ENCODE measurements at places on chromosomes 6 and 20. TPM values are rescaled to one million over a fixed set of nuclear protein-coding genes. Genes with fewer than 3 reads are reported as not detected.

- no peak for DNase-seq
These were observed 272.6 kb downstream of the TMEM242 start for GRCh38 chr6:157050537-157051265.

DNA sequence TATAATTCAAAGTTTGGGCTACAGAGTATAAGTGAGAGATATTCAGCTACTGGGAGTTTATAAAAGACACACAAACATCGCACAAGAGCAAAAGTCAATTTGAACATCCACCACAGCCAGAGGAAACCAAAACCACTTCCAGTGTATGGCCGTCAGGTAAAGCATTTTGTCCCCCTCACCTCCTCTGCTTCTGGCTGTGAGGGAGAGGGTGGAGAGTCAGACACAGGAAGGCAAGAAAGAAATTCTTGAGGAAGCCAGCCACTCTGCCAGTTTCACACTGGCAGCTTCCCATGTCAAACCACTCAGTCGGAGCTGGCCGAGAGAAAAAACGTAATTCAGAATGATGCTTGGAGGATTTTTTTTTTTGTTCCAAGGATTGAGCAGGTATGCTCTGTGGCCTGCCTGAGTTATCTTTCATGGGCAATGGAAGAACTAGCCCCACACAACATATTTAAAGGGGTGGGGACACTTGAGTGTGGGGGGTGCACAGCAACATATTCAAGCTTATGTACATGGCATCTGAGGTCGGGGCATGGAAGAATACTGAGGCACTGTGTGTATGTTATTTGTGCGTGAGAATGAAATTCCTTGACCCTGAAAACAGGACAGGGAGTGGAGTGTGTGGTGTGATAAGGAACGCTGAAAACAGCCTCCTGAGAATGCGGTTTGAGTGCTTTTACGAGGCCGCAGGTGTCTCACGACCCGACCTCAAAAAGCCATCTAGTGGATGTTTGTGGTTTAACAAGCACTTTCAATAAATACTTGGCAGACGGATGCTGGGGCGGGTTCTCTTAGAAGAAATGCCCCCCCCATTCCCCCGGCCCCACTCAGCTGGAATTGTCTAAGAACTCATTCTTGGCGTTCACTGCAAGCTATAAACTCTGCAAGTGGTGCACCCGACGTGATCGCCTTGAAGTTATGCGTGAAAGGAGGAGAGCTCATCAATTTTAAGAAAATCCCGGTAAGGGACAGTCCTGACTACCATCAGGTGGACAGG is 27.5 kb upstream of the ZBTB22 start:
- peak; percentile 74 for DNase-seq

DNA sequence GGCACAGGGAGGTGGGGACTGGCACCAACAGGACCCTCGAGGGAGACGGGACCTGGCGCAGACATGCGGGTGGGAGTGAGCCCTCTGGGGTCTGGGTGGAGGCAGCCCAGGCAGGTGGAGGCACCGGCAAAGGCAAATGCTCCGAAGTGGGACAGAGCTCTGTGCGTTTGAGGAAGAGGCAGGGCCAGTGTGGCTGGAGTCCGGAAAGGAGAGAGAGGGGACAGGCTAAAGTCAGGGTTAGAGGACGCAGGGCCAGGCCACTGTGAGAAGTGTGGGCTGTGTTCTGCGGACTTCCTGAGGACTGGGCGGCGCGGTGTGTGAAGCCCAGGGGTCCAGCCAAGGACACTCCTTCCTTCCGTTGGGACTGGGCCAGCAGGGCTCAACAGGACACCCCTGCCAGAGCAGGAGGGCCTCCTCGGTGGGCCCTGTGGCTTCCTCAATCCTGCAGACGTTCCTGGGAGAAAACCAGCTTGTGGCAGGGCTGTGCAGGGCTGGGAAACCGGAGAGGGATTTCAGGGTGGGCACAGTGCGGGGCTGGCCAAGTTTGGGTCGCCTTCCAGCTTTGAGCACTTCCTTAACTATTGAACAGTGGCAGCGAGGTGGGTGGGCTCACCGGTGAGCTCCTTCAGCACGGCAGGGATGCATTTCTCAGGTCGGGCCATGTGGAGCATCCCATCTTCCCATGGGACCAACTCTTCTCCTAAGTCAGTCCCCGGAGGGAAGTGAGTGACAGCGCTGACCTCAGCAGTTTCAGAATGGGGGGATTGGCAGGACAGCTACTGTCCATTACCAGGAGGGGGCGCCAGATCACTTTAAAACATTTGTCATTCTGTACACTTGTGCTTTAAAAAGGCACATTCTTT is 22.5 kb downstream of the MOCS3 start:
- DNase-seq = no peak

DNA sequence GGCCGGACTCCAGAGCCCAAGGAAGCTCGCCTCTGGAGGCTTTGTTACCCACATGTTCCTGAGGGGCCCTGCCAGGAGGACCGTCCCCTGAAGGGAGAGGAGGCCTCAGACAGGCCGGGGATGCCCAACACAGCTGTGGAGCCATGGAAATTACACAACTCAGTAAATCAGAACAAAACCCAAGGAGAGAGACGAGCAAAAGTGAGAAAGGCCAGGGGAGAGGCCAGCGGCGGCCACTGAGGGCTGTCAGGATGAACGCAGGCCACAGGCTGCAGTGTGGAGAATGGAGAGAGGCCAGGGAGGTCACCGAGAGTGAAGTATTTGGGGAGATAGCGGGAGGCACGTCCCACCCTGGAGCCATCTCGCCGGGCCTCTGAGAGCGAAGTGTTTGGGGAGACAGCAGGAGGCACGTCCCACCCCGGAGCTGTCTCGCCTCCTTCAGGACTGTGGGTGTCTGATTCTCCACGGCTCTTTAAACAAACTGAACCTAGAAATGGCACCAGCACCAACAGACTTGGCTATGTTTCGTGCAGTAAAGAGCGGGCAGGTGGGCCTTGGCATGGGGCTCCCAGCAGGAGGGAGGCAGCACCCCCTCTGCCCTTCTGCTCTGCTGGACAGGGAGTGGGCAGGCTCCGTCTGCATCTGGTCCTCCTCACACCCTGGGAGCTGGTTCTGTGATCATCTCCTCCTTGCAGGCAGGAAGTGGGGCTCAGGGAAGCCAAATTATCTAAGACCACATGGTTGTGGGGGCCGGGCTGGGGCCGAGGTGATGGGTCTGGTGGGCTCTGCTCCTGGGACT is 91.0 kb downstream of the YTHDF1 start:
- DNase-seq = peak; percentile 37

DNA sequence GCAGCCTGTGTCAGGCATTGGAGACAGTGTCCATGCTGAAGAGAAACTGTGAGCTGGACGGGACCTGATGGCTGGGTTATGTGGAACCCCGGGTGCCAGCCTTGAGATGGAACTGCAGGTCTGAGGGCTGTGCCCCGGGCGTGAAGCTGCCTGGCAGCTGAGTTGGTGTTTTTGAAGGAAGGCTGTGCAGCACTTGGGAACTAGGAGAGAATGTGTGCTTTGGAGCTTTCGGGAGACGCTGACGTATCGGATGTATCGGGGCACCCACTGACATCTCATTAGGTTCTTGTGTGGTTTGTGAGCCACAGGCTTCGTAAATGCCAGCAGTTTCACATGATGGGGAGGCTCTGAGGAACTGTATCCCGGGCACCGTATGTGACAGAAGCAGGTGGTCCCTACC is 2.2 kb downstream of the DLGAP4 start:
- DNase-seq = no peak

DNA sequence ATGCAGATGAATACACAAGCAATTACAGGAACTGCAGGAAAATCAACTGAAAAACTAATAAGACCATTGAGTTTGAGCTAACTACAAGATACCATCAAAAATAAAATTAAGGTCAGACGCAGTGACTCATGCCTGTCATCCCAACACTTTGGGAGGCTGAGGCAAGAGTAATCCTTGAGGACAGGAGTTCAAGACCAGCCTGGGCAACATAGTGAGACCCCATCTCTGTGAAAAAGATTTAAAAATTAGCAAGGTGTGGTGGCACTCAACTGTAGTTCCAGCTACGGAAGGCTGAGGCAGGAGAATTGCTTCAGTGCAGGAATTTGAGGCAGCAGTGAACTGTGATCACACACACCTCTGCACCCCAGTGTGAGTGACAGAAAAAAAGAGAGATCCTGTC is 419.9 kb upstream of the SOX4 start:
- DNase-seq = no peak

DNA sequence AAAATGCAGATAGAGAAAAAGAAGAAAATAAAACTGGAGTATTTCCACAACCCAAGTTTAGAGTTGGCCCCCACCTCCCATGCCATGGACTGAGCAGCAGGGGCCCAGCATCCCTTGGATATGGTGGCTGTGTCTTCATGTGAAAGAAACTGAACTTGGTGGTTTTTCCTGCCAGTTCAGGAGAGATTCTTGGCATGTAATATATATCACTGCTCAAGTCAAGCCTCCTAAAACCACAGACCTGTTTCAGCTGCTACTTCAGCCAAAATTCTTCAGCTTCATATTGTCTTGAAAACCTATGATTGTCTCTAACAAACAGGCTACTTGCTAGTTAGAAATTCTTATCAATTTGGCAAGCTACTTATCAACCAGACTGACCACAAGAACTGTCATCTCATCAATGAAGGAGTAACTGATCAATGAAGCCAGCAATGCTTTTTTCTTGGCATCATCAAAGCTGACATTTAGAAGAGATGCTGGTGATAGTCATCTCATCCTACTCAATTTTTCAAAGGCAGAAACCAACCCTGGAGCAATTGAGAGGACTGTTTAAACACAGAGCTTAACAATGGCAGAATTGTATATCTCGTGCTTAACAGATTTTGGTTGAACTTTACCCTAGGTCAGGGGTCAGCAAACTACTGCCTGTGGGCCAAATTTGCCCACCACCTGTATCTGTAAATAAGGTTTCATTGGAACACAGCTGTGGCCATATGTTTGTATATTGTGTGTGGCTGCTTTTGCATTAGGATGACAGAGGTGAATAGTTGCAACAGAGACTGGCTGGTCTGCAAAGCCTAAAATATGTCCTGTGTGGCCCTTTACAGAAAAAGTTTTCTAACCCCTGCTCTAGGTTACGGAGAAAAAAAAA is 10.4 kb upstream of the NOL7 start:
- DNase-seq = no peak

GRCh38 chr6:29263001-29263400 is 38.5 kb upstream of the OR14J1 start:
- DNase-seq = no peak

- DNase-seq = no peak
These were observed 121.1 kb downstream of the TNFRSF21 start for GRCh38 chr6:47188588-47189021.

GRCh38 chr6:170045563-170045960 is 245.3 kb downstream of the DLL1 start:
- DNase-seq = no peak

DNA sequence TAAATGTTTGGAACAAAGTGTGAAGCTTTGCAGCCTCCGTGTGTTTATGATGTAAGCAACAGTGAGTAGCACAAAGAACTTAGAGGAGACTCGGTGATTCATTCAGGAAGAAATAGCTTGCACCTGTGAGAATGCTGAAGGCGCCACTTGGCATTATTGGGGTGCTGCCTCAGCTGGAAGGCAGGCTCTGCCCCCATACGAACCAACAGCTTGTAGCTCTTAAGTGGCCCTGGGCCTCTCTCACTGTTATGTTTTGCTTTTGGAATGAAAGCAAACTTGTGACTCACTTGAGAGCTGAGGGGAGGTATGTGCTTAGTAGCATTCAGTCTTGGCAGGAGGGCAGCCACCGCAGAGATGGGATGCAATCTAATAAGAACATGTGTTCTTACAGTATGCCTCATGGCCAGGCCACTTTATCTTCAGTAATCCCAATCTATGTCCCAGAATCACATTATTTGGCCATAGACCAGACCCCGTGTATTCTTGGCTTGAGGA is 310.7 kb downstream of the EYA4 start:
- no peak for DNase-seq

DNA sequence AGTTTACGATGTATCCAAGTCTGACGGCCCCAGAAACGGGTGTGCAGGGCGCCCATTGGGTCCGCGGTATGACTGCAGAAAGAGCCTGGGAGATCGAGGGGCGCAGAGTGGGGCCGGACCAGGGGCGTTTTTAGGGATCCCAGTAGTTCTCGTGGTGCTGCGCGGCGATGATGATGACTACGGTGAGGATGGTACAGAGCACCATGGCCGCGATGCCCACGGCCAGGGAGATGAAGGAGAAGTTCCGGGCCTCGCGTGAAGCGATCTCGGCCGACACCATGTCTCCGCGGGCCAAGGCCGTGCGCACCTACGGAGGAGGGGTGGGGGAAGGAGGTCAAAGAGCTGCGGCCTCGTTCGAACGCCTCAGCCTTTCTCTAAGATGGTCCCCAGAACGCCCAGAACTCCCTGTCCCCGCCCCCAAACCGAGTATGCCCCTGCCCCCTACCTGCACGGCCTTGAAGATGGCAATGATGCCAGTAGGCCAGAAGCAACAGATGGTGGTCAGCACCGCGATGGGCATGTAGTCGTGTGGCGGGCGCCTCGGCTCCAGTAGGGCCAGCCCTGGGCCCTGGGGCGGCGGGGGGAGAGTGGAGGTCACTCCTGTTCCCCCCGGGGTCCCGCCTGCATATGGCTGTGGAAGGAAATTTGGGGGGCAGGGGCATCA is 2.5 kb downstream of the PRRT1 start:
- no peak for DNase-seq

DNA sequence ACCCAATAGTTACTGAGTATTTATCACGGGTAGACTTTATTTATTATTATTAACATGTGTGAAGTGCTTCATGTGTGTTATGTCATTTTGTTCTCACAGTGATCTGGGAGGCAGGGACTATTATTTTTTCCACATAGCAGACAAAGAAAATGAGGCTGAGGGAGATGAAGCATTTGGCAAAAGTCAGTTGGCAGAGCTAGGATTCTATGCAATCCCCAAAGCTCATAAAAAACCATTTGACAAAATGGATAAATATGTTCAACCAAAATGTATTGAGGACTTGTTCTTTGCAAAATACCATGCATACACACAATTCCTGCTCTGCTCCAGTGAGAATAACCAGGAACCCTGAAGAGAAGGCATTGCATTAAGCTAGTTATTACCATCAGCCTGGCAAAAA is 184.4 kb downstream of the HS3ST5 start:
- no peak for DNase-seq

GRCh38 chr6:44569131-44569530 is 181.6 kb downstream of the CDC5L start:
- DNase-seq = no peak

- no peak for DNase-seq
These were observed 376.5 kb downstream of the KHDRBS2 start for GRCh38 chr6:61909486-61909885.

- no peak for DNase-seq
These were observed 34.4 kb downstream of the TSBP1 start for GRCh38 chr6:32337186-32337805.

GRCh38 chr6:56938649-56939191 is 16.2 kb upstream of the BEND6 start:
- no peak for DNase-seq

GRCh38 chr20:6238421-6238820 is 115.6 kb upstream of the FERMT1 start:
- DNase-seq = no peak

FILIP1 gene
- total RNA-seq = not detected

USP49 gene
- total RNA-seq = 8.2 TPM

BPIFA2 gene
- total RNA-seq = not detected

LGSN gene
- total RNA-seq = not detected

BPIFA1 gene
- total RNA-seq = not detected

COL10A1 gene
- total RNA-seq = not detected

SLC16A10 gene
- 0.59 TPM for total RNA-seq

SRMS gene
- total RNA-seq = not detected

TSHZ2 gene
- 0.05 TPM for total RNA-seq

OR2H2 gene
- total RNA-seq = not detected

SYCP2L gene
- total RNA-seq = not detected

WTAP gene
- total RNA-seq = 106 TPM

SPATS1 gene
- total RNA-seq = not detected

NPBWR2 gene
- total RNA-seq = not detected
